ENCODE measurements at places on chromosomes 7 and 10.

DNA sequence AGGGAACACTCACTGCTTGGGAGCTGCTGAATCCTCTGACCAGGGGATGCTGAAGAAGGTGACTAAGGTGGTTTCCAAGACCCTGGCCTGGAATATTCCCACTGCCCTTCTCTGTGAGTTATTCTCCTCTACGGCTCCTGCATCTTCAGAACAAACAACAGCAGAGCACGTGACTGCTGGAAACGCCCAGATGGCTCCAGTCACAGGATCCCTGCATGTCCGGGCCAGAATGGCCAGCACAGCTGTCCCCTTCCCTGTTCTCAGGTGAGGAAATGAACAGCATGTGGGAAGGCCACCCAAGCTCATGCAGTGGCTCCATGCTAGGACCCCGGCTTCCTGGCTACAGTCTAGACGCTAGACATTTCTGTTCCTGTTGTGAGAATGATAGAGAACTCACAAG is 43.1 kb downstream of the GHRHR start:
- no peak for DNase-seq

DNA sequence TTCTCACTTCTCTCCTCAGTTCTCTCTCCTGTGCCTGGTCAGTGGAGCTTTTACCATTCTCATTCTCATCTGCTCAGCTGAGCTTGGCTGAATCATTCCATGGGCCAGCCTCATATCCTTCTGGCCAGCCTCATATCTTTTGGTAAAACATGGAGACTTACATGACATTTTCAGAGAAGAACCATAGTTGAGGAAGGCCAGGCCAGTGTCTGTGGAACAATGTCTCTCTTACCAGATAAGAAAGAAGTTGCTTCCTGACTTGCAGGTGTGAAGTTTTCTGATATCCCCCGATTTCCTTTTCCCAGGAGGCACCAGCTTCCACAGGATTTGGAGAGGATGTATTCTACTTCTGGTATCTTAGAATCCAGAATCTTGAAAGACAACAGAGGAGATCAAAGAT is 24.7 kb downstream of the ST7 start:
- no peak for DNase-seq

DNA sequence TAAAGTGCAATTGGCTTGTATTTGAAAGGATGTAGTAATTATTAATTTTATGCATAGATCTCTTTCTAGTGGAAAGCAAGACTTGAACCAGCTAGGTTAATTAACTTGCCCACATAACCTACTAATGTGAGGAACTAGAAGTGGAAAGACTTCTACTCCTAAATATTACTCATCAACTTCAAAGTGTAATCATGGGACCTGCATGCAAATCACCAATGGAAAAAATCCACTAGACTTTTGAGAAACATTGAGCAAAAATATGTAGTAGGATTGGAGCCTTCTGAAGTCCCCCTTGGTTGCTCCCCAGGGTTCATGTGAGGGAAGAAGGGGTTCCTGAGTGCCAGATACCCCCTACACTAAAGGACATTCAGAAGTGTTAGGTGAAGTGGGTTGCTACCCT is 240.2 kb downstream of the PTEN start:
- DNase-seq: no peak

DNA sequence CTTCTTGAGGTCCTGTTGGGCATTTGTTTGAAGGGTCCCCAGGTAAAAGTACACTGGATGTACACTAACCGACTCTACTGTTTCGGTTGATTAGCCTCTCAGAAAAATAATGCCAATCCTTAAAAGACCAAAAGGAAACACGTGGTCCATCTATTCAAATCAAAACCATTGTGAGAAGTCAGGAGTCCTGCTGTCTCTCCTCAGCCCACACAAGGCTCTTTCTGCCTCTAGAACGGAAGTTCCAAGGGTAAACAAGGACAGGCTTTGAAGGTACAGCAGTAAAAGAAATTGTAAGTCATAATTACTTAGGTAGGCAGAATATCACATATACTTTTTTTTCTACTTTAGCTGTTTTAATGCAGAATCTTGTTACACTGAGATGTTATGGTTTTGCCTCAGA is 71.7 kb upstream of the TPK1 start:
- DNase-seq: no peak

- DNase-seq: no peak
Measured at GRCh38 chr7:95436407-95436806, 1.6 kb upstream of the PON2 start.

DNA sequence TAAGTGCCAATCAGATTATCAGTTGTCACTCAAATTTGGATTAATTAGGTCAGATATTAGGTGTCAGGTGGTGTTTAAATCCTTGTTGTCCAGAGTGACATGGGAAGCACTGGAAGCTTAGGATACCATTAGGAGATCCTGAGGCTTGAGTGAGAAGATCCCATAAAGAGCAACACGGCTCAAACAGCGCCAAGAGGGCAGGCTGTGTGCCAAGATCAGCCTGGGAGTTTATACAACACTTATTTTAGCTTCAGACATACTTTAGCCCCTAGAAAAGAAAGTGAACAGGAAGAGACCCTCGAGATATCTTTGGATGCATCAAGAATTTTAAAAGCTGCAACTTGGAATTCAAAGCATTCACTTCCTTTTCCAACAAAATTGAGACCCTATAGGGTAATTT is 14.2 kb upstream of the ACTA2 start:
- no peak for DNase-seq

DNA sequence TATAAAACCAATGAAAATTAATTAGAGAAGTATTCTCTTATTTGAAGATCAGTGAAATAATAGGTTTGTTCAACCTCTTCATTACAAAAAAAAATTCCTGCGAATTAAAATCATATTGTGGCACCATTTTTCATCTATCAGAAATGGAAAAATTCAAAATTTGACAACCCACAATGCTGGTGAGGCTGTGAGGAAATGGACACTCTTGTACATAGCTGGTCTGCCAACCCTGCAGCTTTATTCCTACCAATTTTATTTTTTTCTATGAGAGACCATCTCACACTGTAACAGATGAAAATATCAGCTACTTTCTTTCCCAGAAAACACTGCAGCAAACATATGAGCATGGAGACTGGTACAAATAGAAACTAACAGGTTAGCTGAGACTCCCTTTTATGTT is 208.8 kb upstream of the SEMA3E start:
- no peak for DNase-seq

- DNase-seq: no peak
Measured at GRCh38 chr10:43041422-43042342, 35.2 kb upstream of the RET start.

GRCh38 chr7:157538321-157538720 is 201.5 kb downstream of the DNAJB6 start:
- DNase-seq: no peak

DNA sequence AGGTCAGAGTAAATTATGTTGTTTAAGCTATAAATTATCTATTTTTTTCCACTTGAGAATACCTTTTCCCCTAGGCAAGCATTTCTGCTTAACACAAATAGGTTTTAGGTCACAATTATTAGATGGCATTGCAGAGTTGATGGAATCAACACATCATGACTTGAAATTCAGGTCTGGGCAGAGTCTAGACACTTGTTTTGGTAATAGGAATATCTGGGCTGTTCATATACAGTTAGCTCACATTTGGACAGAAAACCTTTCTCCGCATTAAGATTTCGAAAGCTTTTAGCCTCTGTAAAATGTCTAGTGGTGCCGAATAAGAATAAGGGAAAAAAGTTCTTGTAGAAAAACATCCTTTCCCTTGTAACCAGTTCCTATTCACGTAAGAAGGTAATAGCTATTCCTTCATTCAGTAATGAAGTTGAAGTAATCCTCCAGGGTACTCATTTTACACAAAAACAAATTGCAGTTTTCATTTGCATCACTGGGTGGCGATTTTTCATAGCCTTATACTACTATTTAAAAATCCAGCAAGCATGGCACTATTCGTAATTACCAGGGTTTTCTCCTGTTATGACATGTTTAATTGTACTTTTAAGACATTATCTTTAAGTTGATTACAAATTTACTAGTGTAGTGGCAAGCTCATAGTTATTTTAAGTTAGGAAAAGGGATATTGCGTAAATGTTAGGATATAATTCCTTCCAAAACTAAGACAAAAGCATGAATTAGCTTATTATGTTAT is 37.0 kb downstream of the RPA3 start:
- no peak for DNase-seq

GRCh38 chr7:78770422-78771410 is 682.8 kb downstream of the MAGI2 start:
- no peak for DNase-seq

DNA sequence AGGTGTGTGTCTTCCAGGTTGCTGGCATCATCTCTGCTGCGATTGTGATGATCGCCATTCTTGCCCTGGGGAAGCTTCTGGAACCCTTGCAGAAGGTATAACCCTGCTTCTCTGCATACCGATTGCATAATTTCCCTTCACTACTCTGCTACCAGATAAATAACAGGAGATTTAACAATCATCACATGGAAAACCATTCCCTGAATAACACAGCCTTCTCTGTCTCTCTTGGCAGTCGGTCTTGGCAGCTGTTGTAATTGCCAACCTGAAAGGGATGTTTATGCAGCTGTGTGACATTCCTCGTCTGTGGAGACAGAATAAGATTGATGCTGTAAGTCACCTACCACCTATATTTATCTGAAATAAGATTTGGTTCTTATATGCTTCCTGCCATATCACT is 33.8 kb downstream of the SLC26A4 start:
- no peak for DNase-seq

GRCh38 chr10:78178940-78179339 is 145.3 kb downstream of the RPS24 start:
- no peak for DNase-seq

GRCh38 chr10:97843281-97843671 is 6.4 kb upstream of the GOLGA7B start:
- no peak for DNase-seq

GRCh38 chr7:32515890-32516550 is 20.7 kb downstream of the AVL9 start:
- DNase-seq: no peak

GRCh38 chr10:13998163-13998835 is 332.4 kb downstream of the FRMD4A start:
- no peak for DNase-seq

- no peak for DNase-seq
Measured at GRCh38 chr7:128932862-128933179, 4.9 kb upstream of the IRF5 start.

DNA sequence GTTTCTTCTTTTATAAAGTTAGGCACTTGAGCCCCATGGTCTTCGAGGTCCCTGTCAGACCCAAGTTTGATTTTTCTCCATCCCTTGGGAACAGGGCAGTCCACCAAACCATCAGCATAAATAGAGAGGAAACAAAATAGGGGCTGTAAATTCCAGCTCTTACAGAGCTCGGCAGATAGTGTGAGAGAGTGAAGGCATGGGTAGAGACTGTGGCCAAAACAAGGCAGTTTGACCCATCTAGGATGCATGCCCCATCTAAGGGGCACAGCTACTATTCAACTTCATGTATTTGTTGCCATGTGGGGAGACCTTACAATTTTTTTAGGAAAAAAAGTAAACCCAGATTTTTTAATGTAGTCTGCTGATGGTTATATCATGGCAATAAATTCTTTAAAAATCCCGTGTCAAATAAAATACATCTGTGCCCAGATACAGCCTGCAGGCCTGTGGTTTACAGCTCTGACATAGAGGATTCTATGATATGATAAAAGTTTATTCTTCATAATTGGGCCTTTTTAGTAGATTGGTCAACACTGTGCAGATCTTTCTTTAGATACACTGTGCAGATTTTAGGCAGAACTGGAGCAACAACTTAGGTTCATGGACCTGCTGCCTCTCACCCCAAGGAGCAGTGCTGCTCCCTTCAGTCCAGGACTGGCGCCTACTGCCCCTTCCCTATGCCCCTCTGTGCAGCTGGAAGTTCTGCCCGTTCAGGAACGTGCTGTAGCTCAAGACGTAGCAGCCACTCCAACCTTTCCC is 5.3 kb downstream of the PPP1R3C start:
- DNase-seq: no peak

GRCh38 chr7:118580743-118581382 is 356.4 kb downstream of the ANKRD7 start:
- no peak for DNase-seq

DNA sequence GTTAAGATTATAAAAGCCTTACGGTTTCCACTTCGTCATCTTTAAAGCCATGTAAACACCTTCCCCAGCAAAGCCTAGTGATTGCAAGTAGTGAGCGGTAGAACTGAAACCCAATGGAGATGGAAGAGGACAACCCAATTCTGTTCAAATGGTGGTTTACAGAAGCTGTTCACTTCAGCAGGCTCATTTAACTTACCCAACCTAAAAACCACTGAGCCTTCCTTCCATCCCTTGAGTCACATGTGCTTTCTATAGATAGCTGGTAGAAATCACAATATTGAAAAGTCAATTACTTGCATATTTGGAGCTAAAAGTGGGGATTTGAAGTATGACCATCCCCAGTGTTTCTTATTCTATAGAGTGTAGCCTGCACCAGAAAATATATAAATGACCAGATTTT is 667.7 kb downstream of the SUGCT start:
- DNase-seq: no peak

GRCh38 chr10:72812753-72813430 is 80.6 kb upstream of the OIT3 start:
- no peak for DNase-seq

- no peak for DNase-seq
Measured at GRCh38 chr7:24877790-24878311, 102.1 kb downstream of the OSBPL3 start.

GRCh38 chr7:139916717-139917395 is 87.8 kb downstream of the TBXAS1 start:
- DNase-seq: no peak

- no peak for DNase-seq
Measured at GRCh38 chr10:45488365-45488764, 114.3 kb downstream of the ALOX5 start.

- DNase-seq: no peak
Measured at GRCh38 chr7:143172354-143172753, 10.9 kb upstream of the TAS2R39 start.

- DNase-seq: no peak
Measured at GRCh38 chr7:28169230-28169629, 11.4 kb downstream of the JAZF1 start.

DNA sequence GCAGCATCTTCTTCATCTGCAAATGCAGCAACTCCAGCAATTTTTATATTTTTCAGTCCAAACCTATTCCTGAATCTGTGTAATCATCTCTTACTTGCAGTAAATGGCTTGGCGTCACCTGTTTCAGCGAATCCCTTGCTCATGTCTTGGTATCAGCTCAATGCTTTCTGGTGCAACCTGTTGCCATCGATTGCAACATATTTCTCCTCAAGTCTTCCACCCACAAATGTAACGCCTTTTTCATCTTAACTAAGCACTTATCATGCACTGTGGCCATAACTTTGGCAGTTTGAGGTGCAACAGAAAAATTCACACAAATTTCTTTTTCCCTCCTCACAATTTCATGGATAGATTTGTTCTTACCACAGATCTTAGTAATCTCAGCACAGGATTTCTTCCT is 168.3 kb downstream of the HERPUD2 start:
- no peak for DNase-seq

GRCh38 chr7:101936611-101937231 is 119.3 kb downstream of the CUX1 start:
- DNase-seq: no peak
